ENCODE measurements at places on chromosomes 5 and 9.

- no peak for DNase-seq
These were observed 14.3 kb upstream of the GABRP start for GRCh38 chr5:170769246-170769645.

DNA sequence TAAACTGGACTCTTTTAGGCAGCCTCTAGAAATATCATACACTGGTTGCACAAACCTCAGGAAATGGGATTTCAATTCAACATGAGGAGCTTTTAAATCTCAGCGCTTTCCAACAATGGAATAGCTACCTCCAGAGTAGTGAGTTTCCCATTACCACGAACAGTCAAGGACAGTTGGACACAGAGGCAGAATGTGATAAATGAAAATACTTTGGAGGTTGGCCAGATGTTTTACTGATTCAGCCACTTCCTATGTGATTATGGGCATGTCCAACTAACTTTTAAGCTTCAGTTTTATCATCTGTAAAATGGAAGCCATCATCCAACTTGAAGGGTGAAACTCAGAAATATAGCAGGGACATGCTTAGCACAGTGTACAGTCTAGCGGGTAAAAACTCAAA is 2.1 kb downstream of the FBXW2 start:
- DNase-seq, result no peak

DNA sequence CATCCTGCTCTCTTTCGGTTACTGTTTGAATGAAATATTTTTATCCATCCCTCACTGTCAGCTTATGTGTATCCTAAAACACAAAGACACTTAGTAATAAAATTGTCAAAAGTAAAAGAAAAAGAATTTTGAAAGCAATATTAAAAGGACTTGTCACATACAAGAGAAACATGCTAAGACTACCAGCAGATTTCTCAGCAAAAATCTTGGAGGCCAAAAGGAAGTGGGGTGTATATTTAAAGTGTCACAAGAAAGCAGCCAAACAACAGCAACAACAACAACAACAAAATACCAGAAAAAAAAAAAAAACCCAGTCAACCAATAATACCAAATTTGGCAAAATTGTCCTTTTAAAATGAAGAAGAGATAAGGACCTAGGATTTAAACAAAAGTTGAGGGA is 678.7 kb upstream of the TYRP1 start:
- DNase-seq, result no peak

DNA sequence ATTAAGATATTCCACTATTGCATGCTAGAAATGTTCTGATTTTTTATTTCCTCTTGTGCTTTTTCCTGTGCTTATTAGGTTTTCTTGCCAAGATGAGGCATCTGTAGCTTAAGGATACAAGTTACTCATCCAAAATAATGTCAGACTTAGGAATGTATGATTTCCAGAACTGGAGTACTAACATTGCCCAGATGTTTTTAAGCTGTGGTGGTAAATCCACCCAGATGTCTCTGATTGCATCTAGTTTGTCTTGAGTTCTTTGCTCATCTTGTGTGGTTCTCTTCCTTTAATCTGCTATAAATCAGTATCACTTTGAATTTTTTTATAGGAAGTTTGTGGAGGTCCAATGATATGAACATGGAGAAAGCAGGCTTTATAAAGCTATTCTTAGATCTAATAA is 337.5 kb upstream of the ZNF608 start:
- DNase-seq, result no peak

GRCh38 chr5:78959767-78960166 is 25.3 kb downstream of the ARSB start:
- DNase-seq, result no peak

DNA sequence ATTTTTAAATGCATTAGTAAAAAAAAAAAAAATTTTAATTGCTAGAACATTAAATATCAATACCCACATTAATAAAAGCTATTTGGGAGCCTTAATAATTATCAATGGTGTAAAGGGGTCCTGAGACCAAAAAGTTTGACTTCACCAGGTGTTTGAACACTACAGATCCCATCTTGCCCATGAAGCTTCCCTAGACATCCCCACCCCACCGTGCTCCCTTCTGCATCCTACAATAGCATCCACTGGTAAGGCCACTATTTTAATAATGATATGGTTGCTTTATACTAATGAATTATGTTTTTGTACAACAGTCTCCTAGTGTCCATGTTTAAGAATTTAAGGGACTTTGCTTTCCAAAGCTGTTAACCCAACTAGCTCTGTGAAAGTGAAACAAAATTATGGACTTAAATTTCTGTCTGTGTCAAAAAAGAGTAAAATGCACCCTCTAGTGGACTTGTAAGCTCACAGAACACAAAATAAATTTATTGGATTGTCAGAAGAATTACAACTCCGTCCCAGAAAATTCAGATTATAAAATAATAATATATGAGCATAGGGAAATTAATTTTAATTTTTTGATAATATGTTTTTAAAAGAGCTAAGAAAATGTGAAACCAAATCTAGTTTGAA is 76.0 kb downstream of the ARL15 start:
- DNase-seq, result peak; percentile 14

GRCh38 chr9:108579757-108580439 is 275.9 kb downstream of the ACTL7B start:
- peak; percentile 65 for DNase-seq

GRCh38 chr9:131410044-131410491 is 16.2 kb downstream of the PRRC2B start:
- peak; percentile 30 for DNase-seq

DNA sequence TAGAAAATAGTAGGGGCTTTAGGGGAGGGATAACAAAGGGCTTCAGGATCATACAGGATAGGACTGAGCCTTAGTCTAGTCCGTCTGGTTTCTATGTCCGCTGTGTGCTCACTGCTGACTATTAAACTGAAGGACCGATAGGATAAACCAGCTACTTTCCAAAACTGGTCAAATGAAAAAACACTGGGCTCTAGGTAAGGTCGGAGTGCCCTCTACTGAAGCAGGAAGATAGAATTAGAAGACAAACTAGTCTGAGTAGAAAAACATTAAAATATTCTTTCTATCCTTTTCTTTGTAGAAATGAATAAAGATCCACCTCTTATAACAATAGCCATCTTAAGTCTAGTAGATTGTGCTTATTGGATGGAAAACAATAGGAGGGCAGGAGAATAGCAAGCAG is 133.6 kb downstream of the CEMIP2 start:
- no peak for DNase-seq

GRCh38 chr9:127720865-127721227 is 5.0 kb downstream of the TTC16 start:
- DNase-seq, result no peak

- DNase-seq, result no peak
These were observed 2.8 kb downstream of the ELAVL2 start for GRCh38 chr9:23823269-23823668.

- peak; percentile 37 for DNase-seq
These were observed 91.3 kb upstream of the APC start for GRCh38 chr5:112646139-112646936.

- no peak for DNase-seq
These were observed 236.3 kb upstream of the SEMA6A start for GRCh38 chr5:116810951-116811350.

- DNase-seq, result peak; percentile 68
These were observed 192.1 kb downstream of the RAB3C start for GRCh38 chr5:58774937-58775336.

DNA sequence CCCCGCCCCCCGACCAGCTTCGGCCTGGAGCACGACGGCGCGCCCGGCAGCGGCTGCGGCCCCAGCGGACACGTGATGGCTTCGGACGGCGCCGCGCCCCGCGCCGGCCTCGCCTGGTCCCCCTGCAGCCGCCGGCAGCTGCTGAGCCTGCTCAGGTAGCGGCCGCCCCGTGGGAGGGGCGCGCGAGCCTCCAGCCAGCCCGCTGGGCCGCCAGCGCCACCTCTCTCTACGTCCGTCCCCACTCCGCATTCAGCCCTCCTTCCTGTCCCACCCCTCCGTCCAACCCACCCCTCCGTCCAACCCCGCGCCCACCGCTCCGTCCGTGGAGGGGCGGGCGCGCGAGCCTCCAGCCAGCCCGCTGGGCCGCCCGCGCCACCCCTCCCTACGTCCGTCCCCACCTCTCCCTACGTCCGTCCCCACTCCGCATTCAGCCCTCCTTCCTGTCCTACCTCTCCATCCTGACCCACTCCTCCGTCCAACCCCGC is 6.5 kb downstream of the ADAMTS13 start:
- DNase-seq, result no peak

- DNase-seq, result peak; percentile 67
These were observed 373.6 kb downstream of the ADGRV1 start for GRCh38 chr5:90932052-90932699.

- no peak for DNase-seq
These were observed 7.9 kb upstream of the ENTREP1 start for GRCh38 chr9:69317081-69317480.

DNA sequence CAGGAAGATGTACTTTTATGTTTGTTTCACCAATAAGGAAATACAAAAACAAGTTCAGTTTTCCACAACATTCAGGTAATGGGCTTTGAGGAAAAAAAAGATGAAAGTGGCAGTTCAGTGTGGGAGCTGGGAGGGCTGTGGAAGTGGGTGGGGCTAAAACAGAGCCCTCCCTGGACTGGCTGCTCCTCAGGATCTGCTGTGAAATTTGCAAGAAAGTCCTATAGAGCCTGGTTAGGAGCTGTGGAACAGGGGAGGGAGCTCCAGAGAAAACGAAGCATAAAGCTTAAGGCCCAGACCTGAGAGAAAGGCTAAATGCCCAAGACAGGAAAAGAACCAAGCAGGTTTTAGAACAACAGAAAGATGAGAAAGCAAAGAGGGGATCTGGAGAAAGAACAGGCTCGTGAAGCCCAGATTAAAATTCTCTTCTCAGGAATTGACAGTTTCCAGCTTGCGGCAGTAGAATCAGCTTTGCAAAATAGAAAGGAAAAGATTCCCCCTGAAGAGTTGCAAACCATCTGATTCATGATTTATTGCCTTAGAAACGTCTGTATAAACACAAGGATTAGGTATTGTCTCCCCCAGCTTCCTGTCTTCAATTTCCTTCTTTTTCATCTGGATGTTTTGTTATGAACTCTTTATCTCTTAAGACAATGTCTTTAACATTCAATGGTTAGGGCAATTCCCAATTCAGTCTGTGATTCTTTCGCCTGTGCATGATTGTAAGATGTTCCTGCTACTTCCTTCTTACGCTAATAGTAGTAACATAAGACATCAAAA is 26.3 kb upstream of the CRHBP start:
- no peak for DNase-seq

DNA sequence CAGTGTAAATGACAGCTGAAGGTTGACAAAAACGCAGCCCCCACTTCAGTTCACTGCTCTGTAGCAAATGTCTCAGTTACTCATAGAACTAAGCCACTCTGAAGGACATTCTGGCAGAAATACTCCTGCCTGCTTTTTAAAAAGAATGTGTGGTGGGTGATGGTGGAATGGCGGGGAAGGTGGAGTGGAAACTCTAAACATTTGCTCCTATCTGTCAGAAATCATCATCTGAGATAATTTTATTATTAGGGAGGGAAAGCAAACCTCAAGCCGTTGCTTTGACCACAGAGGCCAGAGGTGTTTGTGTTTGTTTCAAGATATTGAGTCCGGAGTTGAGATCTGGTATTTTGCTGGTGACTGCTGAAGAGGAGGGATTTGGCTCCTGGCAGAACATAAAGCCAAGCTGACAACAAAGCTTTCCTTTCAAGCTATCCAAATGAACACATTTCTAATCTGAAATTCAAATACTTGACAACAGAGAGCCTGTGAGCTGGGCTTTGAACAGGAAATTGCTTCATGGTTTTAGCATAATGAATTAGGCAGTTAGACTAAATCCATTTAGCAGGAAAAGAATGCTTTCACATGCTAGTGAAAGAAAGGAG is 362.7 kb downstream of the CSNK1G3 start:
- no peak for DNase-seq

DNA sequence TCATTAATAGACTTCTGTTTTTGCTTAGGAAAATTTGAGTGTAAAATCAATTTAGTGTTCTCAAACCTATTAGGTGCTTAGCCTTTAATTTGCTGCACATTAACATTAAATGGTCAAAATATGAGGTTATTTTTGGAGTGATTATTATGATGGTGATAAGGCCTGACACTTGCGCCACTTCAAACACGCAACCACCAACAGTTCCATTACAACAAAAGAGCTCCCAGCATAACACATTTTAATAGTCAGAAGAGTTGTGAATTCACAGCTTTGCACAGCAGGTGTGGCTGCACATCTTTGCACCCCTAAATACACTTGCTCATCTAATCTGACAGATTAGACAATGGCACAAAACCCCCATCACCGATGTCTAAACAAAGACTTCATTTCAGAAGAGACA is 940.7 kb downstream of the NR2F1-AS1 start:
- no peak for DNase-seq

DNA sequence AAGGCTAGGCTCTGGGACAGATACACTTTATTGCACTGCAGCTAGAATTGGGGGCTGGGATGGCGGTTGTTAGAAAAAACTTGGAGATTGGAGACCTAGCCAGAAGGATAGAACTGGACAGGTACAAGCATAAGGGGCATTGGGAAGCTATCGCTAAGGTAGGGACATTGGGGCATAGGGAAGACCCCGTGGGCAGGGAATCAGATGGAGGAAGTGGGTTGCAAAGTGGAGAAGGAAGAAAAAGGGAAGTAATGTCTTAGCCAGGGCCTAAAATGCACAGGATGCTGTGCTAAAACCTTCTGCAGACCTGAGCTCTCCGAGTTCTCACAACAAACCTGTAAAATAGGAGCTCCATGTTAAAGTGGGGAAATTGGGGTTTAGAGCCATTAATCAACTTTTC is 178.2 kb downstream of the ZDHHC21 start:
- no peak for DNase-seq

GRCh38 chr9:72526901-72527800 is 5.7 kb downstream of the TMC1 start:
- peak; percentile 76 for DNase-seq

GRCh38 chr5:123000731-123001130 is 35.8 kb downstream of the PPIC start:
- no peak for DNase-seq

GRCh38 chr9:104361207-104361606 is 142.9 kb upstream of the OR13F1 start:
- DNase-seq, result no peak

GRCh38 chr5:35902046-35902672 is 36.3 kb downstream of the CAPSL start:
- DNase-seq, result peak; percentile 43

DNA sequence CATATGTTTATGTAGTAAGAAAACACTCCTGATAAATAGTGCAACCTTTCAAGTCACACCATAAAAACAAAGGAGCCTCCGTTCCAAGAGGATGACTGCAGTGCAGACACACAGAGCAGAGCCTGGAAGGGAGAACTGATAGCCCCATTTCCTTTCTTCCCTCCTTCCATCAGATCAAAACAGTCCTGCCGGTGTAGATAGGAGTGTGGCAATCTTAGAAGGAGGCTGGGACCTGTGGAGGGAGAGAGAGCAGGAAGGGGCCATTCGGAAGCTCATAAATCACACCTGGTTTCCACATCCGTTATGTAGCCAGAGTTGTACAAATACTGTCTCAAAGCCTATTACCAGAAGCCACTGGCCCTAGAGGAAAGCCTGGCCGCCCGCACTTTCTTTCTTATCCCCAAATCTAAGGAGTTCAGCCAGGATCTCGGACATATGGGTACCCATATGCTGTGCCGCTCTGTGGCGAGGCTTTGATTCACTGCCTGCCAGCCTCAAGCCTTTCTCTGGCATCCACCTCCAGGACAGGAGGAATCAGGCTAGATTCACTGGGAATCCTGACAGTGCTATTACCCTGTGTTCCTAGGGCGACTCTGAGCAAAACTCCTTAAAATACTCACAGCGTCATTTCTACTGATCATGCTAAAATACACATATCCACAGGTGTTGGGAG is 26.9 kb downstream of the DAP start:
- DNase-seq, result no peak

- DNase-seq, result no peak
These were observed 5.8 kb downstream of the MFAP3 start for GRCh38 chr5:154044581-154044980.

GRCh38 chr5:148205044-148205806 is 2.4 kb downstream of the SPINK6 start:
- peak; percentile 78 for DNase-seq

Measured in inflammatory macrophage (primary cell).